ENCODE measurements at places on chromosomes 4 and X.

DNA sequence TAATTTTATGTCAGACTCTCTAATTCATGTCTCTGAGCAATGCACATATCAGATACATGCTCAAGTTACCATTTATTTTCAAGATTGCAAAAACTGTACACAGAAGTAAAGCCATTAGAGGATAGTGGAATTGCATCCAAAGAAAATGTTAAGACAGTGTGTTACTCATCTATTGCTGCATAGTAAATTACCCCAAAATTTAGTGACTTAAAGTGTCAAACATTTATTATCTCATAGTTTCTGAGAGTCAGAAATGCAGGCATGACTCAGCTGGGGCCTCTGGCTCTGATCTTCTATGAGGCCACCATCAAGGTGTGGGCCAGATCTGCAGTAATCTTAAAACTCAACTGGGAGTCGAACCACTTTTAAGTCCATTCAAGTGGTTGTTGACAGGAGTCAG is 275.2 kb downstream of the QDPR start:
- no peak for DNase-seq

DNA sequence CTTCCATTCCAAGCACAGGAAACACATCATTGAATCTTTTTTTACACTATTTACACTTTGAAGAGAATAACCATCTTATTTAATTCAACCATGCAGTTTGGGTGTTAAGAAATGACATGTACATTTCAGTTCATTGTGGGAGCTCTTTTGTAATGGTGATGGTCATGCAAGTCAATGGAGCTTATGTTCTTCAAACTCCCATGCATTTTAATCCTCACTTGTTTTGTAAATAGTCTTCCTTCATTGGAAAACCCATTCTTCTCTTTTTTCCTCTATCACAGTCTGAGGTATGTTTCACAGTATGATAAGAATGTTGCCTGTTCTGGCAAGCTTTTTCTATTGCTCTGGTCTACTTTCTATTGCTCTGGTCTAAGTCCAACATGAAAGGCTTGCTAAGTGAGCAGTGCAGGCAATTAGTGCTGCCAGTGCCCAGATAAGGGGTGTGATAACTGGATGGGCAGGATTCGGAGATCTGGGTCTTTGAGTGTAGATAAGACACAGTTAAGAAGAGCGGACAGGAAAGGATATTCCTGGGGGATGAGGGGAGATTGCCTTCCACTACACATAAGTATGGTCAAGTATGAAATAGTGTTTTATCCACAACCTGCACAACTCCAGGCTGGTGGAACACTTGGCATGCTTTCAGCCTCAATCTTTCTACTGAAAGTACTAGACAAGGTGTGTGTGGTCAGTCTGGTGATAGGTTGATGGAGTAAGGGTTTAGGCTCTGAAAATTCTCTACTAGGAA is 17.1 kb downstream of the AFP start:
- DNase-seq: no peak

DNA sequence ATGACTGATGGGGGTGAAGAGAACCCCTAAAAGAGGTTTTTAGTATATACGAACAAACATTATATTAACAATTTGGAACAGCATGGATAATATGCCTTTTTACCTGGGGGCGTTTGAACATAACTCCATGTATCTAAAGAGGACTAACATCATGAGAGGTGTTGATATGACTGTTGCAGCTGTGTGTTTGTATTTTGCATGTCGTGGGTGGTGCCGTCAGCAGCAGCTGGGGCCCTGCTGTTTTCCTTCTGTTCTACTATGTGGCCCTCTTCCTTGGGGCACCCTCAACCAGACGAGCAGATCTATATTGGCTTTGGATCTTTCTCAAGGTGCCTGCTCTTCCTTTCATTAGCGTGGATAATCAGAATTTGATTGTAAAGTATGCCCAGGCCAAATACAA is 11.2 kb downstream of the GBA3 start:
- DNase-seq: no peak

DNA sequence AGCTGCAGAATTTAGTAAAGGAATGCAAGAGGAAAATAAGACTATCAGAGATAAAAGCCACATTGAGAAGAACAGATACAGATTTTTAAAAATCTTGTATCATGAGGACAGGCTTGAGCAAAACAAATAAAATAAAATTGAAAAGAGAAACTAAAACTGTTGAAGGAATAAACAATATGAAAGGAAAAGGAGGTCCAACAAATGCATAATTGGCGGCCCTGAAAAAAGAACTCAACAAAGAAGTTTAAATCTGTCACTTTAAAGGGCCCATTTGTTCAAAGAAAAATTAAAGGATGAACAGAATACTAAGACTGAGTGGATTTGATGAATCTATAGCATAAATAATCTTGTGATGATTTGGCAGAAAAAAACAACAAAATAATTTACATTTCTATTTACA is 36.5 kb downstream of the TMPRSS11B start:
- DNase-seq: no peak

GRCh38 chr4:145937971-145938611 is 532 bp downstream of the ZNF827 start:
- peak; percentile 32 for DNase-seq

DNA sequence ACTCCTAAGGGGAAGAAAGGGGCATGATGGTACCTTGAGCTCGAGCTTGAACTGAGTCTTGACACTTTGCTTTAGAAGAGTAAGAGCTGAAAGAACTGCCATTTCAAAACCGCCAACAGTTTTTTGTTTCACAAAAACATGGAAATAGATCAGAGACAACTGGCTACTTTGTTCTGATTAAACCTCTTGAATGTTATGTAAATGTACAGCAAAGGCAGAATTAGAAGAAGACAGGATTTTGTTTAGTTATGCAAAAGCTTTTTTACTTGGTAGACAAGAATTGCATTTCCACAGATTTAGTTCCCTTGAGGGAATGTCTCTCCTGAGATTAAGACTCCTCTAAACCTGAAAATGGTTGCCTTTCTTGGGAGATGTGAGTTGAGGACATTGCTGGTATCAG is 33.3 kb upstream of the STPG2 start:
- no peak for DNase-seq

DNA sequence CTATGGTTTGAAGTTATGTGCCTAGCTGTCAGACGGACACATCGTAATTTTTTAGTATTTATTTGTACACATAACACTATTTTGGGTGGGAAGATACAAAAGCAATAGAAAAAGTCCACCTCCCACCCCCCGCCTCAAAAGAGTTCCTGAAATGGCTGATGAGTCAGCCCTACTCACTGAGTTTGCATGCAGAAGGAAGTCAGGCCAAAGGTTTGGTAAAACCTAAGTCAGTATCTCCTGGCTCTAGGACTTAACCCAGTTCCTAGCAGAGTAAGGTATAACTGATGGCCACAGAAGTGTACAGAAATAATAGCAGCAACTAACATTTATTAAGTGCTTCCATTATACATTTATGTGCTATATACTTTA is 2.9 kb upstream of the KLHL2 start:
- no peak for DNase-seq

DNA sequence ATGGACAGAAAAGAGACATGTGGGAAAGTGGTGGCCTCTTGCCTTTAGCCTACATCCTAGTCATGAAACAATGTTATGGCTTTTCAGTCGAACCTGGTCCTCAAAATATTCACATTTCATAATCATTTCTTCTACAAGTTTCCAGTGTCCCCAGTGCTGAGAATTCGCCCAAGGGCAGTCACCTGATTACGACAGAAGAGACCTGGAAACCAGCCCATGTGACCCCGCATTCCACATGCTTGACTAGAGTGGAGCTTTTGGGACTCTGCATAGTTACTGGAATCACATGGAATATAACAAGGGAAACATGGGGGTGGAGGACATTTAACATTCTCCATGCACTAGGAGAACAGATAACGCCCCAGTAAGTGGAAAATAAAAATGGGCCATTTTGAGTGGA is 100.1 kb downstream of the PPARGC1A start:
- DNase-seq: no peak

- DNase-seq: no peak
Measured at GRCh38 chr4:118904418-118904817, 15.8 kb downstream of the SYNPO2 start.

DNA sequence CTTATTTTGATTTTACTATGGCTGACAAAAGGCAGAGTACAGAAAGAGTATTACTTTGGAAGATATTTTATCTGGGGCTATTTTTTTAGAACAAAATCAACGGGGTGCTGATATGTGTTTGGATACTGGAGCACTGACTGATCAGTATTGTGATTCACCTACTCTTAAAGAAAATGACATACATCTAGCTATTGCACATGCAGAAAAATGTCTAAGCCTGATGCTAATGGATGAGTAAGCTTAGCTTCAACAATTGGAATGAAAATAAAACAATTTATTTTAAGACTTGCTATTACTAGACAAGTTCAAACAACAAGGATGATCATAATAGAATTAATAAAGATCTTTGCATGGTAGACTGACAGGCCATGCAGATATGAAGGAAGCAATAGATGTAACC is 262.0 kb downstream of the PPP1R2C start:
- no peak for DNase-seq

GRCh38 chrX:74514384-74514783 is 93.1 kb downstream of the SLC16A2 start:
- no peak for DNase-seq

- no peak for DNase-seq
Measured at GRCh38 chrX:125826080-125826479, 340.0 kb downstream of the DCAF12L2 start.

DNA sequence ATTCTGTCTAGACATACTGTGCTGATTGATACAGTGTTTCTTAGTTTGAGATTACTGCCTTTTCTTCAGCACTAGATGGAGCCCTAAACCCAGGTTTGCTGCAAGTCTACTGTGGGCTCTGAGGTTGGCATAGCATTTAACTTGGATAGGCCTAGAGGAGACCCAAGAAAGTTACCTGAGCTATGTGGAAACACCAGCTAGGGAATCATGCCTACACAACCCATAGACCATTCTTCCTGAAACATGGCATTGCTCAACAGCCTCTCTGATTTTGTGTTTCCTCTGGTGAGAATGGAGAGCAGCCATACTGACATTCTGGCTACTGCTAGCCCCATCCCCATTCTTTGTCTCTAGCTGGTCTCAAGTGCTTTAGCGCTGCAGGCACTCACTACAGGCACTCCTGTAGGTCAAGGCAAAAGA is 287.7 kb upstream of the PCDH18 start:
- DNase-seq: no peak

- no peak for DNase-seq
Measured at GRCh38 chr4:98864560-98864959, 64.4 kb downstream of the EIF4E start.

DNA sequence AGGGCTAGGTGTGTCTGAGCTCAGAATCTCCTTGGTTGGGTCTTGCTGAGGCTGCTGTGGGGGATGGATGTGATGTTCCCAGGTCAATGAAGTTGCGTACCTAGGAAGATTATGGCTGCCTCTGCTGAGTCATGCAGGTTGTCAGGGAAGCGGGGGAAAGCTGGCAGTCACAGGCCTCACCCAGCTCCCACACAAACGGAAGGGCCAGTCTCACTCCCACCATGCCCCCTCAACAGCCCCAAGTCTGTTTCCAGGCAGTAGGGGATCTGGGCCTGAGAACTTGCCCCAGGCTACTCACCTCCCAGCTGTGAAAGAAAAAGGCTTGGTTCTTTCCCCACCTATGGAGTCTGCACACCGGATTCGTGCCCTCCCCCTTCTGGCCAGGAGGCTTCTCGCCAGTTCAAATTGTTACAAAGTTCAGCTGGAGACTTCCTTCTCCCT is 72.9 kb downstream of the WDR44 start:
- no peak for DNase-seq

DNA sequence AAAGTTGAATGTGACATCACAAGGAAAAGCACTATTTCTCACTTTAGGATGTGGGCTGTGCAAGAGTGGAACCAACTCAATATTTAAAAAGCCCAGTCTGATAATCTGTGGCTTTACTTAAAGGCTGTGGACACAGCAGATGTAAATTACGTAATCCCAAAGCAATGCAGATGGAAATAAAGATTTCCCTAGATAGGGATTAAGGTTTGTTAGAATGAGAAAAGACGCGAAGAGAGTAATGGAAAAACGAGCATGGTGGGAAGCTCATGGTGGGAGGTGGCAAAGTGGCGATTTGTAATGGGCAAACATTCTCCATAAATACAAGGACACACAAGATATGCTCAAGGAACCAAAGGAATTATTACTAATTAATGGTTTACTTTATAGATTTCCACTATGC is 985.5 kb downstream of the FSTL5 start:
- no peak for DNase-seq

GRCh38 chrX:104427073-104427472 is 138.9 kb upstream of the IL1RAPL2 start:
- no peak for DNase-seq

DNA sequence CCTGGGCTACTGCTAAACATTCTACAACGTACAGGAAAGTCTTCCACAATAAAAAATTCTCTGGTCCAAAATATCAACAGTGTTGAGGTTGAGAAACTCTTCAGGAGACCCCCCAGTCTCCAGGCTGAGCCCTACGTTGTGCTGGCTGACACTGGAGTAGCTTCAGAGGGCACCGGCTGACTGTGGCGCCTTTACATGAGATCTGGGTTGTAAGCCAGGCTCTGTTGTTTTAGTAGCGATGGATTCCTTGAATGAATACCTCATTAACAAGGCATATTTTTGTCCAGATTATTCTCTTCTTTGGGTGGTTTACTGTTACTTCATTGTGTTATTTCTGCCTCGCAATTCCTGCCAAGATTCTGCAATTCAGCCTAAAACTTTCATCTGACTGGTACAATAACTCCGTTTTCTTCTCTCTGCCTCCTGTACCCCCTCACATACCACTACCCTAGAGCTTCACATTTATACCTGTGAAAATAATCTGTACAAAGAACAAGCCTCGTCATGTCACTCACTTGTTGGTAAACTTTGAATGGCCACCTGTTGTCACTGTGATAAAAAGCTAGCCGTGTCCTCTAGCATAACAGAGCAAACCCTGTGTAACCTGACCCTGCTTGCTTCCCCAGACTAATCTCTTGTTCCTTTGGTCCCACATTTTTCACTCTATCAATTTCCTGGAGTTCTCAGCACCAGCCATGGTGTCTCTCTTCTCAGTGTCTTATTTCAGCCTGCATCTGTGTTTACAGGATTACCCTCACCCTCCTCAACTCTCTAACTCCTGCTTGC is 1476.1 kb upstream of the TENM3 start:
- DNase-seq: no peak

DNA sequence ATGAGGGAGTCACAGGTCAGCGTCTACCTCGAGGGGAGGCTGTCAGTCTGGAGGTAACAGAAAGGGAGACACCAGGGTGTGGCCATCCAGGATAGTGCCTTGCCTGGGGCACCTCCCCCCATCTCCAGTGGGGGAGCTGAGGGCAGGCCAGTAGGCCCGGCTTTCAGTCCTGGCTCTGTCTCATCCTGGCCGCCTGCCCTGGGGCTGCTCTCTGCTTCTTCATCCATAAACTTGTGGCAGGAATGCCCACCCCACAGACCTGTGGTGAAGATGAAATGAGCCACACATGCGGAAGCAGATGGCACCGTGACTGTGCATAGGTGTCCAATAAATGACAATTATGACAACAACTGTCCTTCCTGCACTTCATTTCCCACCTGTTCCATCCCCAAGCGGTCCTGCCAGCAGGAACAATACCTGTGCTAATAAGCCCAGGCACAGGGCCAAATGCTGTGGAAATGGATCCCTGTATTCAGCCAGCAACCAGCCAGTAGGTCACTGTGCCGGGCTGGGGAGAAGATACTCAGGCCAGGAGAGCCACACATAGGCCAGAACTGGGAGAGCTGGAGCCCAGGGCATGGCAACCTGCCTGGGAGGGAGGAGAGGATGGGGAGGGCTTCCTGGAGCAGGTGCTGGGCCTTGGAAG is 30.2 kb downstream of the TRO start:
- DNase-seq: no peak
